ENCODE measurements at places on chromosomes 6 and 20. TPM values are rescaled to one million over a fixed set of nuclear protein-coding genes. Genes with fewer than 3 reads are reported as not detected.

DNA sequence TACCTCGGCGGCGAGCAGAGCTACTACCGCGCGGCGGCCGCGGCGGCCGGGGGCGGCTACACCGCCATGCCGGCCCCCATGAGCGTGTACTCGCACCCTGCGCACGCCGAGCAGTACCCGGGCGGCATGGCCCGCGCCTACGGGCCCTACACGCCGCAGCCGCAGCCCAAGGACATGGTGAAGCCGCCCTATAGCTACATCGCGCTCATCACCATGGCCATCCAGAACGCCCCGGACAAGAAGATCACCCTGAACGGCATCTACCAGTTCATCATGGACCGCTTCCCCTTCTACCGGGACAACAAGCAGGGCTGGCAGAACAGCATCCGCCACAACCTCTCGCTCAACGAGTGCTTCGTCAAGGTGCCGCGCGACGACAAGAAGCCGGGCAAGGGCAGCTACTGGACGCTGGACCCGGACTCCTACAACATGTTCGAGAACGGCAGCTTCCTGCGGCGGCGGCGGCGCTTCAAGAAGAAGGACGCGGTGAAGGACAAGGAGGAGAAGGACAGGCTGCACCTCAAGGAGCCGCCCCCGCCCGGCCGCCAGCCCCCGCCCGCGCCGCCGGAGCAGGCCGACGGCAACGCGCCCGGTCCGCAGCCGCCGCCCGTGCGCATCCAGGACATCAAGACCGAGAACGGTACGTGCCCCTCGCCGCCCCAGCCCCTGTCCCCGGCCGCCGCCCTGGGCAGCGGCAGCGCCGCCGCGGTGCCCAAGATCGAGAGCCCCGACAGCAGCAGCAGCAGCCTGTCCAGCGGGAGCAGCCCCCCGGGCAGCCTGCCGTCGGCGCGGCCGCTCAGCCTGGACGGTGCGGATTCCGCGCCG lies 994 bp downstream of the FOXC1 start:
- no peak for DNase-seq

GMPR gene
- total RNA-seq, result 32.8 TPM

- no peak for DNase-seq
Measured at GRCh38 chr6:124132256-124132655, 328.6 kb downstream of the NKAIN2 start.

DNA sequence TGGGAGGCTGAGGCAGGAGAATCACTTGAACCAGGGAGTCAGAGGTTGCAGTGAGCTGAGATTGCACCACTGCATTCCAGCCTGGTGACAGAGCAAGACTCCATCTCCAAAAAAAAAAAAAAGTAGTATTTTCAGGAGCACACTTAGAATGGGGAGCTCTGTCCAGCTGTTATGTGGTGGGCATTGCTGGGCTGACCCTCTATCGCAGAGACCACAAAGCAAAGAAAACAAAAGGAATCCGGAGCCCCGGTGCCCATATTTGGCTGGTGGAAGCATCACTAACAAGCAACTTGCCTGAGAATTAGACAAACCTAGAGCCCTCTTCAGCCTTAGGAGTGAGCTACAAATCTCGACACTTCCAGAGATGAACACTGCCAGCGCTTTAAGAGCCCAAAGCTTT lies 137.3 kb upstream of the GPR6 start:
- no peak for DNase-seq

GRCh38 chr6:70180183-70180900 lies 122.5 kb downstream of the COL9A1 start:
- DNase-seq, result no peak

- no peak for DNase-seq
Measured at GRCh38 chr6:37305841-37306425, 47.9 kb upstream of the RNF8 start.

GRCh38 chr6:37176268-37177076 lies 6.5 kb downstream of the PIM1 start:
- DNase-seq, result no peak

GRCh38 chr6:1075444-1075843 lies 236.5 kb upstream of the FOXQ1 start:
- no peak for DNase-seq

DNA sequence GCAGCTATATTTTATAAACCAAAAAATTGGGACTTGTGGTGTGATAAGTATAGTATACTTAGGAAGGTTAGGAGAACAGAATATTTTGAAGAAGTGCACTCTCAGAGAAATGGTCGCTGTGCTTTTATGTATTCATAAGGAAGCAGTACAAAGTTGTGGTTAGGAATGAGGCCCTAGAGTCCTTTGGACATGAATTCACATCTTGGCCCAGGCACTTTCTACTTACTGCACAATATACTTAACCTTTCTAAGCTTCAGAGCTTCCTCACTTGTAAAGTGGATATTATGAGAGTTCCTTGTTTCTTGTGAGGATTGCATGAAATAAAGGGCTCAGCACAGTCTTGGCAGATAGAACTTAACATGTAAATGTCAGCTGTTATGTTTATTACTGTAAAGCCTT lies 21.0 kb upstream of the SERINC3 start:
- no peak for DNase-seq

DNA sequence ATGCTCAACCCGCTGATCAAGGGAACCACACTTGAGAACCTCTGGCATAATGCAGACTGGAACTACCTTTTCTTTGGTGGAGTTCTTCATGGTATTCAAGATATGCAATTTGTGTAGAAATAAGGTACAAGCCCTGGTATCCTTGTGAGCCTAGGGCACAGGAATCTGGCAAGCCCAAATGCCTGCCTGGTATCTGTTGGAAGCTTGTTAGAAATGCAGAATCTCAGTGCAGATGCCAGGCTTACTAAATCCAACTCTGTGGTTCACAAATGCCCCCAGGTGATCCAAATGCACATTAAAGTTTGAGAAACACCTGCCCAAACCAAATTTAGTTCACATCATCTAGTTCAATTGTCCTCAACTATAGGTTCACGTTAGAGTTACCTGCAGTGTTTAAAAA lies 159.8 kb upstream of the LAMP5 start:
- DNase-seq, result no peak

DNA sequence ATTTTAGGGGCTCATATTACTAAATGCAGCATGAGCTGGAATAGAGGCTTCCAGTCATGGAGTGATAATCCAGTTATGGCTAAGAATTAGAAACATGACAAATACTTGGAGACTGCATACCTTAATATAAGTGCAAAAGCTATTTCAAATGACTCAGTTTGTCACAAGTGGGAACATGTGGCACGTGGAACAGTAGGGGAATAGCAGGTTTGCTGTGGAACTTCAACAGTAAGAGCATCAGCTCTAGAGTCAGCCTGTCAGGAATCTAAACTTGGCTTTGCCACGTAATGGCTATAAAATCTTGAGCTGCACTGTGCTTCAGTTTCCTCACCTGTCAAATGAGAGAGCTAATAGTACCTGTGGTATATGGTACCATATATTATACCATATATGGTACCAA lies 62.1 kb downstream of the HTR1B start:
- DNase-seq, result no peak

NRSN1 gene
- total RNA-seq, result 1.2 TPM

SUMO4 gene
- total RNA-seq, result 2.1 TPM

HFE gene
- total RNA-seq, result 3.0 TPM

SMIM8 gene
- total RNA-seq, result 6.1 TPM

DEF6 gene
- total RNA-seq, result 4.7 TPM

GRCh38 chr6:53493635-53494025 lies 51.3 kb downstream of the GCLC start:
- no peak for DNase-seq

BANF2 gene
- total RNA-seq, result not detected

GRCh38 chr6:40263970-40264369 lies 323.2 kb downstream of the LRFN2 start:
- no peak for DNase-seq

GRCh38 chr6:22965889-22966288 lies 396.5 kb downstream of the HDGFL1 start:
- no peak for DNase-seq

DNA sequence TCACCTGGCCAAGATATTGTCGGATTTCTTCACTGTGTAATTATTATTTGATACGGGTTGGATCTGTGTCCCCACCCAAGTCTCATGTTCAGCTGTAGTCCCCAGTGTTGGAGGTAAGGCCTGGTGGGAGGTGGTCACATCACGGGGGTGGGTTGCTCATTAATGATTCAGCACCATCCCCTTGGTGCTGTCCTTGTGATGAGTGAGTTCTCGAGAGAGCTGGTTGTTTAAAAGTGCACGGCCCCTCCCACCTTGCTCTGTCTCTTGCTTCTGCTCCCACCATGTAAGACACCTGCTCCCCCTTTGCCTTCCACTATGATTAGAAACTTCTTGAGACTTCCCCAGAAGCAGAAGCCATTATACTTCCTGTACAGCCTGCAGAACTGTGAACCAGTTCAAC lies 173.9 kb upstream of the PMEPA1 start:
- no peak for DNase-seq

DNA sequence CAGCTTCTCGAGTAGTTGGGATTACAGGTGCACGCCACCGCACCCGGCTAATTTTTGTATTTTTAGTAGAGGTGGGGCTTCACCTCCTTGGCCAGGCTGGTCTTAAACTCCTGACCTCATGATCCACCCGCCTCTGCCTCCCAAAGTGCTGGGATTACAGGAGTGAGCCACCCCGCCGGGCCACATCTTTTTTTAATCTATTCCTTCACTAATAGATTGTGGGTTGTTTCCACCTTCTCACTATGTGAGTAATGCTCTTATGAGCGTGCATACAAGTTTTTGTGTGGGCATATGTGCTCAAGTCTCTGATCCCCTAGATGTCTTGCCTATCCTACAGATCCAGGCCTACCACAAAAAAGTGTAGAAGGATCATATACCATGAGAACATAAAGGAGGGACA lies 30.7 kb downstream of the CARMIL1 start:
- DNase-seq, result no peak

SDC4 gene
- 61.9 TPM for total RNA-seq

DNA sequence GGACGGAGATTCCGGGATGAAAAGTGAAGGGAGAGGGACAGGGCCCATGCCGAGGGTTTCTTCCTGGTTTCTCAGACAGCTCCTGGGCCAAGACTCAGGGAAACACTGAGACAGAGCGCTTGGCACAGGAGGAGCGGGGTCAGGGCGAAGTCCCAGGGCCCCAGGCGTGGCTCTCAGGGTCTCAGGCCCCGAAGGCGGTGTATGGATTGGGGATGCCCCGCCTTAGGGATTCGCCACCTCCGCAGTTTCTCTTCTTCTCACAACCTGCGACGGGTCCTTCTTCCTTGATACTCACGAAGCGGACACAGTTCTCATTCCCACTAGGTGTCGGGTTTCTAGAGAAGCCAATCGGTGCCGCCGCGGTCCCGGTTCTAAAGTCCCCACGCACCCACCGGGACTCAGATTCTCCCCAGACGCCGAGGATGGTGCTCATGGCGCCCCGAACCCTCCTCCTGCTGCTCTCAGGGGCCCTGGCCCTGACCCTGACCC lies 55.0 kb upstream of the HLA-A start:
- no peak for DNase-seq

- DNase-seq, result no peak
Measured at GRCh38 chr20:63160641-63161175, 55.2 kb downstream of the YTHDF1 start.

DNA sequence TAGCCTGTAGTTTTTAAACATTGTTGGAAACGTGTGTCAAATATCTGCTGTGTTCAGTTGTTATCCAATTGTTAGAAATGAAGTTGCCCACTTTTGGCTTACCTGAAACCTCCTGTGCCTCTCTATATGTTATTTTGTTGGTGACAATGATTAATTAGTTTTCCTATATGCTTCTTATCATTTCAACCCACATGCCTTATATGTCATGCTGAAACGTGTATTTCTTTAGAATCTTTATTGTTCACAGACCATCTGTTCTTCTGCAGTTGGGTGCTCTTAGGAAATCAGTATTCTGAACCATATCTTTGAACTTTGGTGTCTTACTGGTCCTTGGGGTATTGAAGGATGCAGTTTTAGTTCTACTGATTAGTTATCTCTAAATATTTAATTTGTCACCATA lies 91.2 kb upstream of the SCGN start:
- DNase-seq, result no peak

- no peak for DNase-seq
Measured at GRCh38 chr6:165841153-165841558, 178.1 kb upstream of the PDE10A start.

UNC5CL gene
- 0.33 TPM for total RNA-seq

LY6G6F gene
- not detected for total RNA-seq

- no peak for DNase-seq
Measured at GRCh38 chr20:51955756-51956155, 153.4 kb upstream of the SALL4 start.

DNA sequence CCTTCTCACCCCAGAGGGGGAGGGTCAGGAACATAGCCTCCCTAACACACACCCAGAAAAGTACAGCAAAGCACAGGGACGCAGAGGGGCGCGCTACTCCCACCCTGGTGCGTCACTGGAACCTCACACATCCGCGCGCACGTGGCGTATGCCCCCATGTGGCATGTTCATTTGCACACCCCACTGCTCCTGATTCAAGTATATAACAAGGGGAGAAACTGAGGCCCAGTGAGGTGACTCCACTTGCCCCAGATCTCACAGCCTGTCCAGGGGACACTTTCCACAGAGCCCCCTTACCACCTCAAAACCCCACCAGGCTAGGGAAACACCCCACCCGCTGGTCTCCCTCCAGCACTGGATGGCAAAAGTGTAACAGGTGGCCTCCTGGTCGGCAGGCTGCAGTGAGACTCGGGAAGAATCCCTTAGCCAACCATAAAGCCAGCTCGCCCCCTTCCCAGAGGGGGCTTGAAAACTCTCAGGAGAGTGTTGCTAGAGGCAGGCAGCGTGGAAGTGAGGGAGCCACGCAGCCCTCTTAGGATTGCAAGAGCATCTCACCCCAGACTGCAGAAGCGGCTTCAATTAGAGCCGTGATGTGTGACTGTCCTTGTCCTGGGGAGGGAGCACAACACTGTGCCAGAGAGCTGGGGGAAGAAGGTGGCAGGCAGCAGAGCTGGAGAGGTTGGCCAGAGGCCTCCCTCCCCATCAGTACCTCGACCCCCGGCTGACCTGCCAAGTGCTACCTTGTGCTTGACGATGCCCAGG lies at the start of gene GRM4:
TSS of gene GRM4 (minus strand) at position 67 of the 762 bp plus-strand sequence. CDS start 12,591 bp downstream, outside the sequence.
- no peak for DNase-seq
